ENCODE measurements at places on chromosomes 11 and 22. TPM values are rescaled to one million over a fixed set of nuclear protein-coding genes. Genes with fewer than 3 reads are reported as not detected.

GRCh38 chr11:2169005-2169378 is 2.6 kb downstream of the TH start:
- no peak for DNase-seq

- peak; percentile 98 for DNase-seq
Observed at GRCh38 chr11:77073328-77074001, 6.7 kb downstream of the CAPN5 start.

Gene PRG2
- total RNA-seq = not detected

GRCh38 chr11:114178656-114179055 is 117.5 kb upstream of the NNMT start:
- DNase-seq = no peak

DNA sequence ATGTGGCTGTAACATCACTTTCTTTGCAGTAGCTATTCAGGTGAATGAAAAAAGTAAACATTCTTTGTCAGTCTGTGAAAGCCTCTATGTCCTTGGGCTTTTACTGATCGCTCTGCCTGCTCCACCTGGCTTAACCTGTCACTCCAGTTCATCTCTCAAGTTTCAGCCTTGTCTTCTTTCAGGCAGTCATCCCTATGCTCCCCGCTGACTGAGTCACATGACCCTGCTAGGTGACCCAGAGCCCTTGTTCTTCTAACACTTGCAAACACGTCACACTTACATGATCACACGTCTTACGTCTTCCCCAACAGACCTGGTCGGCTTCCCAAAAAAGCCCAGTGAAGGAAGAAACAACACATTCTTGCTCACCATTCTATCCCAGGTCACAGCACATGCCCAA is 499.3 kb upstream of the TENM4 start:
- no peak for DNase-seq

Gene OR5A1
- not detected for total RNA-seq

DNA sequence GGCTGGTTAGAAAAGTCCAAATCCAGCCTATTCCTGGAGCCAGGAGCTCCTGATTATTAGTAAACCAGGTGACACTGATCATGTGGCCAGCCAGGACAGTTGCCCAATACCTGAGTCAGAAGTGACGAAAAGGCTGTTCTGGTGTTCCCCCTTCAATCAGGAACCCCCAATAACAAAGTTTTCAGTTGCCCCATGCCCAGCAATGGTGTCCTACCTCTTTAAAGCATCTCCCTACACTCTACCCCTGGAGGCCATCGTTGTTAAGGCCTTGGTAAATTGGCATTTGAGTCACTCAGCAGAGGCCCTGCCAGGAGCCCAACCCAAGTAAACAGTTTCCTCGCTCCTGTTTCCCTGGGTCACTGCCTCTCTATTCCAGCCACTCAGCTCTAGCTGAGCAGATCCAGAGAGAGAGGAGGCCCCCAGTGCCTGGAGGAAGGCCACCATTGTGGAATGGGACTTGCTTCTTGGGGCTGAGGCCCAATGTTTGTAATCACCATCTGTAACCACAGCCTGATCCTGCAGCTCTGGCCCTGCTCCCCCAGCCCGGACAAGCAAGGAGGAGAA is 25.0 kb downstream of the ARHGAP1 start:
- peak; percentile 90 for DNase-seq
